ENCODE measurements at places on chromosomes 7 and 10. TPM values are rescaled to one million over a fixed set of nuclear protein-coding genes. Genes with fewer than 3 reads are reported as not detected.

GRCh38 chr7:151509670-151510333 lies 9.9 kb downstream of the RHEB start:
- no peak for DNase-seq

- no peak for DNase-seq
Measured at GRCh38 chr10:51707392-51707791, 8.0 kb upstream of the CSTF2T start.

IFIT1 gene
- total RNA-seq: not detected

VWDE gene
- not detected for total RNA-seq

DNA sequence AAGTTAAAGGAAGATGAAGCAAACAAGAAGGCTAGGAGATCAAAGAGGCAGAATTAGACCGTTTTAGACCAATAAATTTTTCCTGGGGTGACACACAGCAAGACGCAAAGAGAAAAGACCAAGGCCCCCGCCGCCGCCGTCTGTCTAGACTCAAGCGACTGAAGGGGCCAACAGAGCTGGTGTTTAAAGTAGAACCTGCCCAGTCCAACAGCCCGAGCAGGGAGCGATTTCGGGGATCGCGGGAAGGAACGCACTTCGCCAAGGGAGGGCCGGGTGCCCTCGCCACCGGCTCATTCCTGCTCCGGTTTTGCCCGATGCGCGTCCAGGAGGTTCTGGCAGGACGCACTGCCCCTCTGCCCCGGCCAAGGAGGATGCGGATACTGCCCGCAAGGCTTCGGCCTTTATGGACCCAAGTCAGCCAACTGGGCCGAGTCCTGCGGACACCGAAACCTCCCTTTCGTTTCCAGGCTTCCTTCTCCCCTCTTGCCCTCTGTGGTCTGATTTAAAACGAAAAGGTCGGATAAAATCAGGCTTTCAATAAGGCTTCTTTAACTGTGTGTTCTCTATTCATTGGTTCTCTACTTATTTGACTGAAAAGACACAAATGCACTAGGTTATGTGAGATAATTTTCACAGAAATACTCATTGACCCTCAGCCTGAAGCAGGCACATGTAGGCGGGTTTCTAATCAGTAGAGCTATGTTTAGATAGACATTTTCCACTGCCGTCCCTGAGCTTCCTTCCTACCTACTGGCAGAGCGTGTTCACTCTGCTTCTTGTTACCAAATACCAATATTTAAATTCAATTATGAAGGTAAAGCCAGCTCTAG lies 2.2 kb upstream of the HOXA7 start:
- DNase-seq: no peak

GRCh38 chr7:29262191-29262917 lies 67.8 kb downstream of the CHN2 start:
- no peak for DNase-seq

- no peak for DNase-seq
Measured at GRCh38 chr7:156999958-157000726, 10.3 kb downstream of the MNX1 start.

- no peak for DNase-seq
Measured at GRCh38 chr10:111017098-111017497, 59.7 kb upstream of the ADRA2A start.

ELMO1 gene
- total RNA-seq: 101 TPM

HOXA4 gene
- 2.0 TPM for total RNA-seq

GRCh38 chr10:125102246-125102645 lies 58.1 kb downstream of the CTBP2 start:
- DNase-seq: no peak

GRCh38 chr7:135098391-135098790 lies 49.5 kb upstream of the TMEM140 start:
- DNase-seq: no peak

SYPL1 gene
- total RNA-seq: 118 TPM

FAM237B gene
- total RNA-seq: not detected

DNA sequence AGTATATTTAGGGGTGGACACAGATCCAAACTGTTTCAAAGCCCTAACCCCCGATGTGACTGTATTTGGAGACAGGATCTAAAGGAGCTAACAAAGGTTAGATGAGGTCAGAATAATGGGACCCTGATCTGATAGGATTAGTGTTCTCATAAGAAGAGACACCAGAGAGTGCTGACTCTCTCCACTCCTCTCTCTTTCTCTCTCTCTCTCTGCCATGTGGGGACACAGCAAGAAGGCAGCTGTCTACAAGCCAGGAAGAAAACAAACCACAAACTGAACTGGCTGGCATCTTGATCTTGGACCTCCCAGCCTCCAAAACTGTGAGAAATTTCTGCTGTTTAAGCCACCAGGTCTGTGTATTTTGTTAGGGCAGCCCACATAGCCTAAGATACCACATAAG lies 84.7 kb upstream of the KDM7A start:
- no peak for DNase-seq

DNA sequence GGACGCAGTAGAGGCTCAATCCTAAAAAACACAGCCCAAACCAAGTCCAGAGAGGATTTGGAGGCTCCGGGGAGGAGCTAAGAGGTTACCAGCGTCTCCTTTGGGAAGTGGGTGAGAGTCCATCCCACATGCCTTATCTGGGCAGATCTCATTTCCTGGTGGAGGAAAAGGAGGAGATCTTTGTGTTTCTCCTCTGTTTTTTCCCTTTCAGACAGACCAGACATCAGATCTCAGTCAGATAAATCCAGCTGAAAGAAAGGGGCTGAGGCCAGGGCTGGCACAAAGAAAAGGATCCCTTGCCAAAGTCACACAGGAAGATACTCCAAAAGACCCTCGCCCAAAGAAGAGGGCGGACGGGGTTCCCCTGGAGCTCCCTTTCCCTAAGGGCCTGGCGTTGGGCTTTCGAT lies 58.3 kb upstream of the COMTD1 start:
- DNase-seq: no peak

- DNase-seq: peak; percentile 14
Measured at GRCh38 chr10:110353244-110354119, 48.8 kb upstream of the SMNDC1 start.
